ENCODE measurements at places on chromosomes 6 and 20.

DNA sequence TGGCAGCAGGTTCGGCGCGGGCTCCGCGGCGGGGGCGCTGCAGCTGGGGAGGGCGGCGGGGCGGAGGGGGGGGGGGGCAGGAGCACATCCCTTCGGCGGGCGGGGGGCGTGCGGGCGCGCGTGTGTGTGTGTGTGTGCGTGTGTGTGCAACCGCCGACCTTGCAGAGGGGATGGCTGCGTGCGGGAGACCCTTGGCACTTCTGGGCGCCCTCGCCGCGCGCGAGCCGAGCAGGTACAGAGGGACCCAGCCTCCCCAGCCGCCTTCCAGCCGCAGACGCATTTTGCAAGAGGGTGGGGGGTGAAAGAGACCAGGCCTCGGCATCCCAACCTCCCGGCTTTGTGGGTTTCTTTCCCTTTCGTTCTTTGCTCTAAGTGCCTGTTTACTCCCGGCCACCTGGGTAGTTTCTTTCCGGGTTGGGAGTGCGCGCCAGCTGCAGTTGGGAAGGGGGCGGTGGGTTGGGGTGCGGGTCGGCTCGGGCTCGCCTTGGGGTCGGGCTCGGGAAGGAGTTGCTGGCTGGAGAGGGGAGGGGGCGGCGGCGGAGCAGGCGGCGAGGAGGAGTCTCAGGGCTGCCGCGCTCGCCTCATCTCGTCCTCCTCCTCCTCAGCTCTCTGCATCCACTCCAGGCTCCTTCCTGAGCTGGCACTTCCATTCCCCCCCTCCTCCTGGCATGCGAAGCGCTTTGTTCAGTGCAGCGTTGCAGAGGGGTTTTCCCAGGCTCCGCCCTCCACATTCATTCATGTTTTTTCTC is 620 bp downstream of the HIVEP1 start:
- peak; percentile 63 for DNase-seq

DNA sequence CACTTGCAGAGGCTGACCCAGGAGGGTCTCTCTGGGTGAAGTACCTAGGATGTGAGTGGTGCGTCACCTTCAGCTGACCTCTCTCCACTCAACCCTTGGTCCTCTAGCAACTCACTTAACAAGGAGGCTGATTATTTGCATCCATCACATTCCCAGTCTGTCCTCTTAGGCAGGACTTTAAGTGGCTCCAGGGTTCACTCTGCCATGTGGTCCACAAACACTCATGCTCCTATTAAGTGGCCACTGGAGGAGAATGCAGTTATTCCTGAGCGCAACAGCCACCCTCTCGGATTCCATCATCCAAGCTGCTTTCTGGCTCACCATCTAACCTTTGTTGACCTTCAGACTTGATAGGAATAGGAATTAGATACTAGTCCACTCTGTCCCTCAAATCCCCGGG is 61.1 kb upstream of the SCAF8 start:
- DNase-seq, result no peak

DNA sequence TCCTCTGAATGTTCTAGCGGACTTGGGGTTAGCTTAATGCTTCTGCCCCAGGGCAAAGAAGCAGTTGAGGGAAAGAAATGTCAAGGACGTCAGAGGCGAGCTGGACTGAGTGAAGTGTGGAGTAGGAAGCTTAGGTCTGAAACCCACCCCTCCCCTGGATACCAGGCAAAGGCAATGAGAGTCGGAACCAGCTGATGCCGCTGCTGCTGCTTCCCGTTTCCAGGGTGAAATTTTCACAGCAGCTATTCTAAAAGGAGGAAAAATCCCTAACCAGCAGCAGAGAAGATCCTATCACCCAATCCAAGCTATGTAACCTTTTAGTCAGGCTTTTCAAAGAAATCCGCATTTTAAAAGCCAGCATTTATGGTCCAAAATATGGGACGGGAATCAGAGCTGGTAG is 564.3 kb downstream of the LMBRD1 start:
- DNase-seq, result no peak

DNA sequence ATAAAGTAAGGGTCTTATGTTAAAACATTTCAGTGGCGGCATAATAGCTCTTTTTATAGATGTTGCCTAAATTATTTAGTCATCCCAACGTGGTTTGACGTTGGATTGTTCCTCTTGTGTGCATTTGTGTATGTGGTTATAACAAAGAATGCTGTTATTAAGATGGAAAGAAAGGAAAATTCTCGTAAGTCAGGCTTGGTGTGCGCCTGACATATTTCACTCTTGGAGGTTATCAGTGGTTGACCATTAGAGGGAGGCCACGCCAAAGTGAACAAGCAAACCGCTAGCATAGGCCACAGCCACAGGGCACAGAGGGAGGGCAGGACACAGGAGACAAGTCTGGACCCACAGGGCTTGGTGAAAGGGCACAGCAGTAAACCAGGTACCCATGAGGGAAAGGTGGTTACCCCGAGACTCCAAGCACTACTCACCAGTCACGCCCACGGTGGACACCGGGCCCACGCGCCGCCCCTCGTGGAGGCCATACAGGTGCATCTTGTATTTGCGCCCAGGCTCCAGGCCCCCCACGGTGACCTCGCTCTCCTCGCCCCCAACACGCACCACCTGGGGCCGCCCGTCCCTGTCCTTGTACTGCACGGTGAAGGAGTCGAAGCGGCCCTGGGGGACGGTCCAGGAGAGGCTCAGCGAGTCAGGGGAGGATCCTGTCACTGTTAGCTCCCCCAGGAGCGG is 22.9 kb downstream of the CYP21A2 start:
- DNase-seq, result no peak

- DNase-seq, result no peak
Observed at GRCh38 chr6:105077596-105078385, 102.0 kb downstream of the POPDC3 start.

DNA sequence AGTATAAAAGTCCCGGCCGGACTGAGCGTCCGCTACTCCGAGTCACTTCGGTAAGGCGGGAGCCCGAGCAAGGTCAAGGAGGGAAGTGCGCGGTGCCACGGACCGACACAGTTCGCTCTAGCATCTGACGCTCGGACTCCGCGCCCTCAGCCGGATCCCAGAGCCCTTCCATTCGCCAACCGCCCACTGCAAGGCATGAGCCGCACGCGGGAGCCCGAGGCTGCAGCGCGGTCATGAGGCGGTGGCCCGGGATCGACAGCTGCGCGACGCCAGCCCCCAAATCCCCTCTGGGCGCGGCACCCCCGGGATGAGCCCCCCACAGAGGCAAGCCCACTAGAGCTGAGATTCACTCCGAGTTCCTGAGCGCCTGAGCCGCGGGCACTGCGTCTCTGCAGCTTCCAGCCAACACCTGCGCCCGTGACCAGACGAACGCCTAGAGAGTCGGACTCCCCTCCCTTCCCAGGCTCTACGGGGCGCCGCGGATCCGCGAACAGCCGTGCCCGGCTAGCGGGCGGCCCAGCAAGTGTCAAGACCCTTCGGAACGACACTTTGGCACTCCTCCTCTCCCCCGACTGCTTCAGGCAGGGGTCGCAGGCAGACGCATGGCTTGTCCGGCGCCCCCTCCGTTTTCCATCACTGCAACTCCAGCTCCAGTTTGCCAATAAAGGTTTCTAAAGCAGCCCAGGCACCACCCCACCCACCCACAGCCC is 725 bp upstream of the ISM1 start:
- no peak for DNase-seq

DNA sequence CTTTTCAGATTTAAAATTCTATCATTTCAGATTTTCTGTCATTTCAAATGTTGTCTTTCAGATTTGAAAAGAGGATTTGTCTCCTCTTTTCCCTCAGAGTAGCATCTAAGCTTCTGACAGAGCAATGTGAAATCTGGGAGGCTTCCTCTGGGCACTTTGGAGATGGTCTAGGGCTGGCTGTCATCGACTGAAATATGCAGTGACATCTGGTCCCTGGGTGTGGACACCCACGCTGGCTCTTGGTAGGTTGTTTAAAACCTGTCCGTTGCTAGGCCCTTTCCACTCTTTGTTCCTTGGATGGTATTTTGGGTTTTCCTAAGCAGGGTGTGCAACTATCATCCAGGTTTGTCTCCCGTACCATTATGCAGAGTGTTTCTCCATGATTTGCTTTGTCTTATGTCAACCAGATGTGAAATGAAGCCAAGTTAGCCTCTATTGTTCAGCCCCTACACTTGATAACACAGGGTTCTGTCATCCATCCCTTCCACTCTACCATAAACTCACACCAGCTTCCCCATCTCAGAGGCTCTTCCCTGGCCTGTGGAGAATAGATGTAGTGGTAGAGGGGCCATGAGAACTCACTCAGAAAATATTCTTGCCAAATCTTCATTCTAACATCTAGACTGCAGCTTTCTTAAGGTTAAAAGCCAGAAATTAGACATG is 5.0 kb upstream of the VIP start:
- no peak for DNase-seq

- no peak for DNase-seq
Observed at GRCh38 chr6:36622901-36623546, 28.9 kb downstream of the SRSF3 start.

DNA sequence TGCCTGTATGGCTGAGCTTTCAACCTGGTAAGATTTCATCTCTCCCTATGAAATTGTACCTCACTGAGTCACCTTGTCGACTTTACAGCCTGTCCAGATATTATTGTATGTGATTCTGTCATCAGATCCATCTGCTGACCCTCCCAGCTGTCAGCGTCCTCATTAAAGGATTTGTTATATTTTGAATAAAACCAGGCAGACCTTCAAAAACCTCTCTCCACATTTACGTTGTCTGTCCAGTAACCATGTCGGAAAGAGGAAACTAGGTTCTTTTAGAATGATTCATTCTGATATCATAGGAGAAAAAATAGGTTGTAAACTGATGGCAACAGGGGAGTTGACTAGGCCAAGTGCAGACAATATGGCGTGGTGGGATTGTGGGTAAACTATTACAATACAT is 38.5 kb downstream of the TSPYL4 start:
- DNase-seq, result no peak

GRCh38 chr20:19909725-19910124 is 107.4 kb upstream of the NAA20 start:
- DNase-seq, result no peak

DNA sequence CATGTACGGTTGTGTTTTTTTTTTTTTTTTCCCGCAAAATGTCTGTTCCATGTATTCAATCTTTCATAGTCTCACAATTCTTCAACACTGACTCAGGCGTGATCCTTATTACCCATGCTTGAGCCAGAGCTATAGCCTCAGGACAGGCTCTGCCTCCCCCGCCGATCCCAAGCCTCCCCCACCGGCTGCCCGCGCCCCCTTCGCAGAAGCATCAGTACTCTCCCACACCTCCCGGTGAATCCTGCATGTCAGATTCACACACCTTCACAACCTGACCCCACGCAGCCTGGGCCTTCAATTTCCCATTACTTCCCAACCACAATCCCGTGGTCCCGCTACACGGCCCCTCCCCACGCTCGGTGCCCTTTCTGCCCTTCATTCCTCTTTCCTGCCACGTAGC is 401.5 kb upstream of the JARID2 start:
- DNase-seq, result no peak

GRCh38 chr6:28974505-28974904 is 30.6 kb downstream of the ZNF311 start:
- DNase-seq, result no peak

All from hematopoietic multipotent progenitor cell treated with erythropoietin and hydrocortisone succinate and interleukin-3 and kit ligand, for 17 days (in vitro differentiated cells).